ENCODE measurements at places on chromosomes 16 and 17.

GRCh38 chr17:795276-795675, 13.1 kb downstream of the MRM3 start:
- DNase-seq = no peak

GRCh38 chr16:3819175-3819527, 61.4 kb downstream of the CREBBP start:
- no peak for DNase-seq

- peak; percentile 48 for DNase-seq
These were observed 800 bp downstream of the PLEKHH3 start for GRCh38 chr17:42675965-42676423.

GRCh38 chr17:48100160-48100559, 1.1 kb downstream of the CBX1 start:
- DNase-seq = peak; percentile 76

DNA sequence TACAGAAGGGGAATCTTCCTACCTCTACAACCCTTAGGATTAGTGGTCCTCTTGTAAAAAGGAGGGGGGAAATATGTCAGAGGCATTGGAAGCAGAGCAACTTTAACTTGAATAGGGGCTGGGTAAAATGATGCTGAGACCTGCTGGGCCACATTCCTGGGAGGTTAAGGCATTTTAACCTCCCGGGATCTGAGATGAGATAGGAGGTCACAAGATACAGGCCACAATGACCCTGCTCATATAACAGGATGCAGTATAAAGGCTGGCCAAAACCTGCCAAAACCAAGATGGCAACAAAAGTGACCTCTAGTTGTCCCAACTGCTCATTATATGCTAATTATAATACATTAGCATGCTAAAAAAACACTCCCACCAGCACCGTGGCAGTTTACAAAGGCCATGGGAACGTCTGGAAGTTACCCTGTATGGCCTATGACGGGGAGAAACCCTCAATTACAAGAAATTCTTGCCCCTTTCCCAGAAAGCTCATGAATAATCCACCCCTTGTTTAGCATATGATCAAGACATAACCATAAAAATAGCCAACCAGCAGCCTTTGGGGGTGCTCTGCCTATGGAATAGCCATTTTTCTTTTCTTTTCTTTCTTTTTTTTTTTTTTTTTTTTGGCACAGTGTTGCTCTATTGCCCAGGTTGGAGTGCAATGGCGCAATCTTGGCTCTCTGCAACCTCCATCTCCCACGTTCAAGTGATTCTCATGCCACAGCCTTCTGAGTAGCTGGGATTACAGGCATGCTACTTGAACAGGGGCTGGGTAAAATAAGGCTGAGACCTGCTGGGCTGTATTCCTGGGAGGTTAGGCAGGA, 6.2 kb upstream of the C1QTNF1 start:
- no peak for DNase-seq

GRCh38 chr16:22117609-22118008, 25.3 kb downstream of the VWA3A start:
- DNase-seq = no peak

DNA sequence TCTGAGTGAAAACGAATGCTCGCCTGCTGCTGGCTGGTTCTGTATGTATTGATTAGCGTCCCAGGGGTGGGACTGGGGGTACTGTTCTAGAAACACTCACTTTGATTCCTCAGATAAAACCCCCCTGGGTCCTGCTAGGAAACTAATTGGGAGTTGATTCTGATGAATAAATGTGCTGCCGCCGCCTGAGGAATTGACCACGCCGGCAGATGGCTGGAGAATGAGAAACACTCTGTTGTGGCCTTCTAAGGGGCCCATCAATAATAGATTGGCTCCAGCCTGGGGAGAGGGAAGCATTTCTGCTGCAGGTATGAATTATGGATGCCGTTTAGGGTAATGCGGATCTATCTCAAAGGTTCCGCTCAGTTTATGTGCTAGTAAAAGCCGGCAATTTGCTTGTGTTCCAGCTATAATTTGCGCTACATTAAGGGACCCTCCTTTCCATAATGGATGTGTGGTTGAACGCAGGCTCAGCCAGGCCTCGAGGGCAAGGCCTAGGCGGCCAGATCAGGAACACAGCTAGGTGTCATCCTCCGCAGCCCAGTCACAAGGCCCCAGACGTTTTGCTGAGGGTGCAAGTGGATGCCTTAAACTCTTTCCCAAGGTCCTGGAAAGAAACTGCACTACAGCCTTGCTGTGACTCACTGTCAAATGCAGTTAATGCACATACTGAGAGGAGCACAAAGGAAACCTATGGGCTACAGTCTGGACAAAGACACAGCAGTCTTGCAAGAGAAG, 132.2 kb upstream of the HS3ST2 start:
- no peak for DNase-seq

DNA sequence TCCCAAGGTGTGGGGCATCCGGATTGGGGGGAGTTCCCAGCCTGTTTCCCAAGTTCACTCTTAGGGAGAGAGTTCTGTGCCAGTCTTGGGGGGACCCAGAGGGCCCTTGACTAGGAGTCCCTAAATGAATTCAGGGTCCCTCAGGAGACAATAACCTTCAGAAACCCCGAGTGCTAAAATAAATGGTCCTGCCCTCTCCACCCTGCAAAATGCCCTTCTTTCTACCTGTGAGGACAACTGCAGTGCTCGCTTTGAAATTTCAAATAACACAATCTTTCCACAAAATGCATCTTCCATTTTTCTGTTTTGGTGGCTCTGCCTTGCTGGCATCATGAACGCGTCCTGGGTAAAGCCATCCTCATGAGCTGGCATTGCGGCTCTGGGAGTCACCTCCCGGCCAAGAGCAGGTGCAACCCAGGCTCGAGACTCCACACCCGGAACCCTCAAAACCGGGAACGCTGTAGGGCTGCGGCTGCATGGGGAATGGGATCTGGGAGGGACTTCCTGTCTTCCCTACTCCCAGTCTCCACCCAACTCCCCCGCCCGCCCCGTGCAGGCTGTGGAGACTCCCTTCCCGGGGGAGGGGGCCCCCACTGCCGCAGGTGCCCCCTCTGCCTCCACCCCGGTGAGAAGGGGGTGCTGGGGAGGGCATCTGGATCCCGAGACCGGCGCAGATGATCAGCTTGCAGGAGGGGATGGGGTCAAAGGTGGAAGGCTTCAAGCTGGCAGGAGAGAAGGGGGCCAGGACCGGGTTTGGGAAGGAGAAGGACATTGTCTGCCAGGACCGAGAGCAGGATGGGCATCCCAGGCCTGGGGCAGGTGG, at the start of gene ZNF205:
TSS of gene ZNF205 (plus strand) at position 529 of the 823 bp plus-strand sequence. CDS start 845 bp downstream, outside the sequence.
- peak; percentile 77 for DNase-seq

- DNase-seq = no peak
These were observed 39.6 kb upstream of the PLCG2 start for GRCh38 chr16:81739503-81739902.

GRCh38 chr16:84585467-84585866, 32.4 kb downstream of the COTL1 start:
- no peak for DNase-seq

GRCh38 chr17:62052765-62053338, 12.2 kb downstream of the MED13 start:
- DNase-seq = no peak

DNA sequence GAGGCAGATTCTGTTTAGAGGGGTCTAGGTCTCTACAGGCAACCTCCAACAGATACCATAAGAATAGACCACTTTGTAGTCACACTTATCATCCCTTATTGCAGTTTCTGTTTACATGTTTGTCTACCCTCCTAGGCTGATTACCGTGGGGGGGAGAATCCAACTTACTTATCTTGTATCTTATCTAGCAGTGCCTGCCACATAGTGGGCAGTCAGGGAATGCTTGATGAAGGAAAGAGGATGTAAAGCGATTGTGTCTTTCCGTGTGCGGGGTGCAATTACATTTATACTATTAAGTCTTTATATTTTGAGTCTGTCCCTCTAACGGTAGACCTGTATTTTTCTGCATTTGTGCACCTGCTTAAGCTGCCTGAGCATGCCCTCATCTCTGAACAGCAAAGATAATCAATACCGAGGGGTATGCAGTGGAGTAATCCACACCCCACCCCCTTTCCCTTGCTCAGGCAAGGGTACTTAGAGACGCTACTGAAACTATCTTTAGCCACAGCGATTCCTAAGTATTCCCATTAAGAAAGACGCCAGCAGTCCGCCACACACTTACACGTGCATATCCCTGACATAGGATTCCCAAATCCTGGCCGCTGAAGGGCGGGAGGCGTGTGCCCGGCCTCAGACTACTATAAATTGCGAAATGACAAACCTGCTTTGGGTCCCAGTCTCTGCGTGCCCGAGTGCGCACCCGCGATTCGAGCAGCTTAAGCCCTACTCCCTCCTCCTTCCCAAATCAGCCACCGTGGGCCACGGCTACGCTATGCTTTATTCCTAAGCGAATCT, 635 bp upstream of the AATF start:
- DNase-seq = no peak

GRCh38 chr17:28476076-28476865, 2.8 kb downstream of the SLC13A2 start:
- no peak for DNase-seq

- no peak for DNase-seq
These were observed 47.8 kb upstream of the FBXO47 start for GRCh38 chr17:39014795-39015545.

DNA sequence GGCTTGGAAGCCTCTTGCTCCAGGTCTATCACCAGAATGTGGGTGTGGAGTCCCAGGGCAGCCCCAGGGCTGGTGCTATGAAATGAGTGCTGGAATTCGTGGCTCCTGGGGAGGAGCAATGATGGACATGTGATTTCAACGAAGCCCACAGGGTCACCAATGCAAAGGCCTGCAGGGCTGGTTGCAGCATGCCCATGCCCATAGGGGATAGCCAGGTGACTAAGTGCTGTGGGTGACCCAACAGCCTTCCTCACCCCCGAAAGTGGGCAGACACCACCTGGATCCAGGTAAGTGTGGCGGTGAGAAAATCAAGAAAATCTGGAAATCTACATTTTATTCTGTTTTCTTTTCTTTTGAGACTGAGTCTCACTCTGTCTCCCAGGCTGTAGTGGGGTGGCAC, 87.5 kb upstream of the GPRC5B start:
- DNase-seq = no peak

Data from fibroblast of skin of back (primary cell).